Naive thymus-derived CD8-positive, alpha-beta T cell (primary cell): ENCODE measurements at places on chromosomes 13 and 19.

- no peak for DNase-seq
Measured at GRCh38 chr13:44031555-44031954, 151.9 kb downstream of the LACC1 start.

DNA sequence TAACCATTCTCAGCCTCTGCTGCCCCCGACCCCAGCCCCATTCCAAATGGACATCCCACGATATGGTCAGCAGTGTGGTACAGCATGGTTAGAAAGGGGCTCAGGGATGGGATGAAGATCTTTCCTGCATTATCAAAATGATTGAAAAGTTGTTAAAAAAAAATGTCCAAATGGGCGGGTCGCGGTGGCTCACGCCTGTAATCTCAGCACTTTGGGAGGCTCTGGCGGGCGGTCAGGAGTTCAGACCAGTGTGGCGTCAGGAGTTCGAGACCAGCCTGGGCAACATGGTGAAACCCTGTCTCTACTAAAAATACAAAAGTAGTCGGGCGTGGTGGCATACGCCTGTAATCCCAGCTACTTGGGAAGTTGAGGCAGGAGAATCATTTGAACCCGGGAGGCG lies 54.3 kb upstream of the ZNF254 start:
- DNase-seq = no peak

GRCh38 chr13:40251343-40252032 lies 415.0 kb downstream of the FOXO1 start:
- DNase-seq = no peak

DNA sequence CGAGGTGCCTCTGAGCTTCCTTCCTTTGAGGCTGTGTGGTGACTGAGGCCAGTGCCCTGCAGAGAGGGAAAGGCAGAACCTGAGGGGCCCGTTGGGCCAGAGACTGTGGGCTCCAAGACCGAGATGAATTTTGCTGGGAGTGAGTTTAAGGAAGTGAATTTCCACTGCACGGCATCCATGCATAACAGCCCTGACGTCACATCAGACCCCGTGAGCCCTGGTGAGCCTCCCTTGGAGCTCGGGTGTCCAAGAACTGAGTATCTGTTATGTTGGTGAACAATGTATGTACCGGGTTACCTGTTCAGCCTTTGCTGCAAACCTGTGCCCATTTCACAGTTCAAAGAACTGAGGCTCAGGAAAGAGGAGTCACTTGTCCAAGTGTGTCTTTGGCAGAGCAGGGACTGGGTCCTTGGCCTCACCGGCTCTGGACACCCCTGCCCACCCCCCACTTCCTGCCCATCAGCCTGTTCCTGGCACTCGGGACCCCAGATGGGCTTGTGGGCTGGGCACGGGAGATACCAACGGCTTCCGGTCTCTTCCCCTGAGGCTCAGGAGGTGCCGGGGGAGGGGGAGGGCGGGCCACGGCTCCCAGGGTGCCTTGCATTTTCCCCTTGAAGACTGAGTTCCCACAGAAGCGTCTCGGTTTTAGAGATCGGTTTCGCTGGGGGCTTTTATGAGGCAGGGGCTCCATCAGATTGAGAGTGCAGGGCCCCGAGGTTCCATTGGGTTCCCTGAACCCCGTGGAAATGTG lies 33.7 kb downstream of the NFILZ start:
- DNase-seq = peak; percentile 69

DNA sequence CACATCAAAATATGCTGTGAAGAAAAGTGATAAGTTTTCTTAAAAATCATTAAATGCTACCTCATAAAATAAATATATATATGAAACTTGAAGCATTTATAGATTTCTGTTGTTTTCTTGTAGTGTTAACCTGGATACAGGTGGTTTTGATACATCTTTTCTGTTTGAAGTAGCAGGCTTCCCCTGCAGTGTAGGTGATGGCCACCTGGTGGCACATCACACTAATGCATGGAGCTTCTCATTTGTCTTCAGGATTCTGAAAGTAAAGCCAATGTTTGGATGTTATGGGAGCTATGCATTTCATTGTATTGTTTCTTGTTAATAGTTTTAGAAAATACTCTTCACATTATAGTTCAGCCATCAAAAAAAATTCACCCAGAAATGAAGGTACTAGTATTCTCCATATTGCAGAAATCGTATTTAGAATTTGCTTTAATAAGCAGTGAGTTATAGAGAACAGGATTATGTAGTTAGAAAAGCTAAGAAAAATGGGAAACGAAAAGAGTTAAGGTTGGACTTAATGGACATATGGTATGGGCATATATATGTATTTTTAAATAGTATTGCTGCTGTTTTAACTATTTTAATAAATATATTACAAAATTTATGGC lies 18.7 kb downstream of the GPR180 start:
- DNase-seq = no peak

GRCh38 chr19:1967087-1967608 lies 26.2 kb downstream of the CSNK1G2 start:
- peak; percentile 75 for DNase-seq

- no peak for DNase-seq
Measured at GRCh38 chr13:114080739-114081561, 51.5 kb downstream of the RASA3 start.

DNA sequence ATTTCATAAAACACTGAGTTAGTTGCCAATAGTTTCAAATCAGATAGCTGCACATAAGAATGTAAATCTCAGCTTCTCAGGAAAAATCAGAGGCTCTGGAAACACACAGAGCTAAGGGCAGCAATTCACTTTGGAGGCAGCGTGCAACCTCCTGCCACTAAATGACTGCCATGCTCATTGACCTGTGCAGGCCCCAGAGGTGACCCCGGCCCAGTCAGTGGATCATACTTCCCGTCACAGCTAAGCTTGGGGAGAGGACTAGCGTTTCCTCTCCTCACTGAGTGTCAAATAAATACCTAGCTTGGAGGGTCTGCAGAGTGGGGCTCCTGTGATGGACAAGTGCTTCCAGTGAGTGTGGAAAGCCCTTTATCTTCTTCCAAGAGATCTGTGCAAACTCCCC lies 67.2 kb downstream of the UQCRFS1 start:
- no peak for DNase-seq

GRCh38 chr13:36787181-36787580 lies 31.8 kb upstream of the RFXAP start:
- DNase-seq = no peak

DNA sequence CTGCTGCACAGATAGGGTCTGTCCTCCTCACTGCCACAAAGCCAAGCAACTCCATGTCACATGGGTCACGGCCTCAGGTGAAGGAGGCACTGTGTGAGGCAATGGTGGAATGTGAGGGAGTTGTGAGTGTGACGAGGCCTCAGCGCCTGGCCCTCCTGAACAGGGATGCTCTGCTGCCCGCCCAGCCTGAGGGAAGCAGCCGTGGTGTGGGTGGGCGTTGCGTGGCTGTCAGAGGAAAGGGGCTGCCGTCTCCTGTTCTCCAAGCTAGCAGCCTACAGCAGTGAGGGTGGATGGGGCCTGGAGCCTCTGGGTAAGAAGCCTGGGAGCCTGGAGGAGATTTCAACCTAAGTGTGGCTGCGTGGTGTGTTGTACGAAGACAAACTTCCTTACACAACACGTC lies 125.0 kb downstream of the COL4A1 start:
- no peak for DNase-seq

DNA sequence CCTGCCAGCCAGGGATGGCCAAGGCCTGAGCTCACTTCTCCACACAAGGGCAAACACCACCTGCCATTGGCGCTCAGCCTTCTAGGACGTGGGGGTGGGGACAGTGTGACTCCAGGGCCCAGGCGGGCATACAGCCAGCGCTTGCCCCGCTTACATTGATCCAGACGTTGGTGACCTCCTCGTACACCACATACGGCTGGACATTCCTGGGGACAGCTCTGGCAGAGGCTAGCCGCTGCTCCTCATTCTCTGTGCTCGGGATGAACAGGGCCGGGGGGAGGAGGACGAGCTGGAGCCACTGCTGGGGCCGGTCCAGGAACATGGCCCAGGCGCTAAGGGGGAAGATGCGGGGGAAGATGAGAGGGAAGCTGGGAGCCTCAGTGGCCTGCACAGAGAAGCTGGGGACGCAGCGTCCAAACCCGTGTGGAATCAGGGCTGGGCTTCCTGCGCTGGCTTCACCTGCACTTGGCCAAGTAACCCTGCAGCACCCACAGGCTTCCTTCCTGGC lies 25.1 kb upstream of the MYDGF start:
- no peak for DNase-seq

DNA sequence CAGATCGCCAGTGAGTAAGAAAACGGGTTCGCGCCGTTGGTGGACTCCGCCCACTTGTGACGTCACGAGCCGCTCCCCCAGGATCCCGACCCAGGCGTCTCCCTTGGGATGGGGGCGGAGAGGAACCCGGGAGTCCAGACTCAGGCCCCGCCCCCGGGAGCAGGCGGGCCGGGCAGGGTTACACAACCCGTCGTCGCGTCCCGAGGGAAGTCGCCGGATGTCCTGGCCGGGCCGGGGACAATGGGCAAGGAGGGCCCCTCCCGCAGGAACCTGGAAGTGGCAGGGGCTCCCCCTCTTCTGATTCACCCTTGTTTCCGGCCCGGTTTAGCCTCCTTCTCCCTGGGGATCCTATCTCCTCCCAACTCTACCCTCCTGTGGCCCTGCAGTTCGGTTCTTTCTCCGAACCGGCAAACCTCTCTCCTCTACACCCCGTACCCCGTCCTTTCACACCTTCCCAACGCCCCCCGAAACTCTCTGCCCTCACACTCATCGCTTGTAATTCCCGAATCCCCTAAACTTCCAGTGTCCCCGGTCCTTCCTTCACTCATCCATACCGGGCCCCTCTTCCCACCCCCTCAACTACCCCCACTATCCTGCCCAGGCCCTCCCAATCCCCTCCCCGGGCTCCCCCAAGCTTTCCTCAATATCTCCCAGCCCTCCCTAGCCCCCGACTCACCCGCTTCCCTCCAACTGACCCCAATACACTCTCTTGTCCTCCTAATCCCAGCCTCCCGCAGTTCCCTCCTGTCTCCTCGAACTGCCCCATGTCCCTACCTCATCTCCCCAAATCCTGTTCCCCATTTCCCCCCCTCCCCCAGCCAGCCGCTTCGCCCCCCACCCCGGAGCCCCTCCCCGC lies 20.0 kb upstream of the ERCC1 start:
- peak; percentile 18 for DNase-seq

GRCh38 chr13:99614465-99614885 lies 113.2 kb downstream of the TM9SF2 start:
- DNase-seq = peak; percentile 68

DNA sequence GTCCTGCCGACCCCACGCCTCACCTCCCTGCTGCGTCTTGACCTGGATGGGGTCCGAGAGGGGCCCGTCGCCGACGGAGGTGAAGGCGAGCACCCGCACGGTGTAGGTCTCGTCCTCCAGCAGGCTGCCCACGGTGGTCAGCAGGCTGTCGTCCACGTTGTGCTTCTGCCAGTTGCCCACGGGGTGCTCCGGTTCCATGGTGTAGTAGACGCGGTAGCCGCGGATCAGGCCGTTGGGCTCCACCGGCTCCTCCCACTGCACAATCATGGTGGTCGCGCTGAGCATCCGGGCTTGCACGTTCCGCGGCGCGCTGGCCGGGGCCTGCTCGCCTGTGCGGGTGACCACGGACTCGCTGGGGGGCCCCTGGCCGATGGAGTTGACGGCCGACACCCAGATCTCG lies 96.7 kb downstream of the PTPRS start:
- DNase-seq = no peak

DNA sequence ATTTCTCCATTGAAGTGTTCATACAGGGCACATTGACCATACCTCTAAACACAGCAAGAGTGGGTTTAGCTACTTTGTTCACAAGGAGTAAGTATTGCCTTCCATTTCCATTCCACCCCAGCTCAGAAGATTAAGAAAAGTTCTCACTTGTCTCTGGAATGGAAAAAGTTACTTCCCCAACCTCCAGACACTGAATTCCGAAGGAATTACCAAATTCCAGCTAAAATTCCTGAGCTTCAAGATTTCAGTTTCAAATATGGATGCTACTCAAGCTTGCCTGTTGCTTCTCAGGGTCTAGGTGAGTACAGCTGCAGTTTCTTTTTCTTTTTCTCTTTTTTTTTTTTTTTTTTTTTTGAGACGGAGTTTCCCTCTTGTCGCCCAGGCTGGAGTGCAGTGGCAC lies 33.6 kb downstream of the TEX26 start:
- no peak for DNase-seq

DNA sequence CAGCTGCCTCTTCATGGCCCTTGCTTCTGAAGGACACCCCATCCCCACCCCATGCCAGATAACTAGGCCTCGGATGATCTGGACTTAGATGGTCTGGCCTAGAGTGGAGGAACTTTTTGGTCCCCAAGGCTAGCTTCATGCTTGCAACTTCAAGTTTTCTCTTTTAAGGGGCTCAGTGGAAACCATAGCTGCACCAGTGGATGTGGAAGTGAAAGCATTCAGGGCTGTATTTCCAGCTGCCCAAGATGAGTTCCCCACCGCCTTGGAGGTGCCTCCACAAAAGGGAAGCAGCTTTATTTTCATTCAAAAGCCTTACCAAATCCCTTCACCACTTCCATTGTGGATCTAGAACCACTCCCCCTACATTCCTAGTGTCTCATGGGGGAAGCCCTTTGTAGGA lies 17.6 kb upstream of the GSX1 start:
- DNase-seq = no peak
